ENCODE measurements at places on chromosomes 11 and 22.

DNA sequence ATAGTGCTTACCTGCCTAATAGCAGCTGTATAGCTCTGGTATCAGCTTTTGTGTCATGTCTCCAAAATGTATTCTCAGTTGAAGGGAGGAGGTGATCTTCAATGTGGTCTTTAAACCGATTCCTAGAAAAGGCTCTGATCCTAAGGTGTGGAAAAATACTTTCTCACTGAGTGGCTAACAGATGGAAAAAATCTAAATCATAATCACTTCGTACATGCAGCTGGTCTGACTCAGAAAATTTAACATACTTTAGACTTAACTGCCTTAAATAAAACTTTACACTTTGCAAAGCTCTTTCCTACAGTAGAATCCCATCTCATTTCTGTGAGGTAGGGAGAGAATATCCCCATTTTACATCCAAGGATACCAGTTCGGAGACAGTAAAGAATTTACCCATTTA, 38.0 kb downstream of the C2CD3 start:
- DNase-seq, result no peak

- no peak for DNase-seq
Observed at GRCh38 chr11:24585192-24585591, 88.3 kb downstream of the LUZP2 start.

GRCh38 chr11:63621071-63621470, 6.8 kb upstream of the PLAAT3 start:
- no peak for DNase-seq

GRCh38 chr11:128956401-128957201, 13.9 kb upstream of the TP53AIP1 start:
- DNase-seq, result peak; percentile 91
